ENCODE measurements at places on chromosomes 6 and 20.

- no peak for DNase-seq
Observed at GRCh38 chr6:147530132-147531060, 21.9 kb downstream of the SAMD5 start.

DNA sequence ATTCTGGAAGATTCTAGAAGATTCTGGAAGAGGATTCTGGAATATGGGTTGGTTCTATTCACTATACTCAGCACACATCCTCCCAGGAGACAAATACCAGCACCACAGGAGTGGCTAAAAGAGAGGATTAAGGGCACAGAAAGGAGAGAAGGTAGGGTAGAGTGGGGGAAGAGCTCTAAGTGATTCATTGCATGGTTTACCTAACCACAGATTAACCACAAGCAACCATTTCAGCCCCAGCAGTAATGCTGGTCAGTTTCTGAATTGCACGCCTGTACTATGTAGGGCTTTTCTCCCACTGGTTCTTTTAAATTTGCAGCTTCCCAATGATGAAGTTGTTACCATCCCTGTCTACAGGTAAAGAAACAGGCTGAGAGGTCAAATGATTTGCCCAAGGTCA lies 192.7 kb upstream of the PMEPA1 start:
- DNase-seq, result no peak

DNA sequence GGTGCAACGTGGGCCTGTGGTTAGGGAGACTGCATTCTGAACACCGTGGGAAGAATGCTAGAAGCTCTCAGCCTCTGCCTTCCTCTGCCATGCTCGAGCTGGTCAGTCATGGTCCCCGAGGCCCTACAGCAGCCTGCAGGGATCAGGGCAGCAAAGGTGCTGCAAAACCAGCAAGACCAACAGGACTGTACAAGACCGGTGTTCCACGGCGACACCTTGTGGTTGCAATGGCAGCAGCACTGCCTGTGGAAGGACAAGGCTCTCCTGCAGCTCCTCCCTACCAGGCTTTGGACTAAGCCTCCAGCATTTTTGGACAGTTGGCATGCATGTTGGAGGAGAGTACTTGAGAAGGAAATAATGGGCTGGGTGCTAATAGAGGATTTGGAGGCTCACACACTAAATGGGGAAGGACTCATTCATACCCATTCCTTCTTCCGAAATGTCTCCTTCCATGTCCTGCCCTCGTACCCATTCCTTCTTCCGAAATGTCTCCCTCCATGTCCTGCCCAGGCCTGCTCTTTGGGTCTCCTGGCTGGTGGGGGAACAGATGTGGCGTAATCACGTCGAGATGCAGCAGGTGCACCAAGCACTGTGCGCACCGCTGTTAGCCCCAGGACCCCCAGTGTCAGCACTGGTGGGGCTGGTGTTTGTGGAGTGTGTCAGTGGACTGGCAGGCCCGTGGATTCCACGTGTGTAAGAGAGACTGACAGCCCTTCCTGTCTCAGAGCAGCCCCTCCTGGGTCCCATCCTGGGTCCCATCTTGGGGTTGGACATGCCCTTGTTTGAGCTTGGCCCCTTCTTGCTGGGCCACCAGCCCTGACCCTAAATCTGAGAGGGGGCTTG lies 18.6 kb upstream of the MYT1 start:
- DNase-seq, result peak; percentile 35

DNA sequence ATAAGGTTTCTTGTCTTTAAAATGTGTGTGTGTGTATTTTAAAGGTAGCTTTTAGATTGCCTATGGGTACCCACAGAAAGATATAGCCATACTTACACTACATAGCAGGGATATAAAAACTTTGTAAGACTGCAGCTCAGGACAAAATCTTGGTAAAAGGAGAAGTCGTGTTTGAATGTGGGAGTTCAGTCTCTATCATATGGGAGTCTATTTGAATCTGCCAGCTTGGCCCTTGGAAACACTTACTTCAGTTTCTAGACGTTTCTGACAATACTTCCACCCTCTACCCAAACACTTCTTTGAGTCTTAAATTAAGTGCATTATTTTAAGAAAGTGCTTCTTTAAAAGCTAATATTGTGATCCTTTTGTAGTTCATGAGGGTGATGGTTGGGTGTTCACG lies 155.7 kb downstream of the CARMIL1 start:
- DNase-seq, result no peak

DNA sequence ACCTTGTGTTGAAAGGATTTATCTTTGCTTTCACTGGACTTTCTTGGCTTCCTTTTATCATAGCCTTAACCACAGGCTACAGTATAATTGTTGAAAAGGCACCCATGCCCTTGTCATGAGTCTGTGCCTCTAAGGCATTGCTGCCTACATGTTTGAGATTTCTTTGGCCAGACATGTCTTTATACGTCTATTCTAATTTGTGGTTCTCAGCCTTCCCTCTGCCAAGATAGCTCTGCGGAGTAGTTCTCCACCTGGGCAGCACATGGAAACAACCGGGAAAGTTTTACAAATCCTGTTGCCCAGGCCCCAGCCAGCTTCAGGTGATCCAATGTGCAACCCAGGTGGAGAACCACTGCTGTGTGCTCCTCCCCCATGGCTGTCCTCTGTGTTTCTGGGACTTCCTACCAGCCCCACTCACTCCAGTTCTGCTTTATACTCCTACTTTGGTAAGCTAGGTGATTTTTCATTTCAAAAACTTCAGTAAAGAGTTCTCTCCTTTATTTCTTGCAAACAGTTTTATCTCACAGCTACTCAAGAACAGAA lies 159.6 kb upstream of the MYLIP start:
- no peak for DNase-seq

DNA sequence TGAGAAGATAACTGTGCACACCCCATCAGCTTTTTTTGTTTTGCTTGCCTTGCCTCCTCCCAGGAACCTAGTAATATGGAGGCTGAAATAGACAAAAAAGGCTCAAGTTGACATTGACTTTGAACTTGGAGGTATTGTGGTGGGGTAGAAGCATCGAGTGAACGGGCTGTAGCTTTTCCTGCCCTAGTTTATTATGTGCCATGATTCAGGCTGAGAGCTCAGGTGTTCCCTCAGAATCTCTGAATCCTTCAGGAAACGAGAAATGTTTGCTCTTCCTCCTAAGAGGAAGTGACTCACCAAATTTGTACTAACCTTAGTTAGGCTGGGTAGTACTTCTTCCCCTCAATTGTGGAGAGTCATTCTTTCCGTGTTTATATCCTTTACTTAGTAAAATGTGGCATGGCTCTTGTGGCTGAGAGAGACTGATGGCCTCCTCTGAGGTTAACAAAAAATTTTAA lies 98.8 kb downstream of the SASH1 start:
- no peak for DNase-seq

DNA sequence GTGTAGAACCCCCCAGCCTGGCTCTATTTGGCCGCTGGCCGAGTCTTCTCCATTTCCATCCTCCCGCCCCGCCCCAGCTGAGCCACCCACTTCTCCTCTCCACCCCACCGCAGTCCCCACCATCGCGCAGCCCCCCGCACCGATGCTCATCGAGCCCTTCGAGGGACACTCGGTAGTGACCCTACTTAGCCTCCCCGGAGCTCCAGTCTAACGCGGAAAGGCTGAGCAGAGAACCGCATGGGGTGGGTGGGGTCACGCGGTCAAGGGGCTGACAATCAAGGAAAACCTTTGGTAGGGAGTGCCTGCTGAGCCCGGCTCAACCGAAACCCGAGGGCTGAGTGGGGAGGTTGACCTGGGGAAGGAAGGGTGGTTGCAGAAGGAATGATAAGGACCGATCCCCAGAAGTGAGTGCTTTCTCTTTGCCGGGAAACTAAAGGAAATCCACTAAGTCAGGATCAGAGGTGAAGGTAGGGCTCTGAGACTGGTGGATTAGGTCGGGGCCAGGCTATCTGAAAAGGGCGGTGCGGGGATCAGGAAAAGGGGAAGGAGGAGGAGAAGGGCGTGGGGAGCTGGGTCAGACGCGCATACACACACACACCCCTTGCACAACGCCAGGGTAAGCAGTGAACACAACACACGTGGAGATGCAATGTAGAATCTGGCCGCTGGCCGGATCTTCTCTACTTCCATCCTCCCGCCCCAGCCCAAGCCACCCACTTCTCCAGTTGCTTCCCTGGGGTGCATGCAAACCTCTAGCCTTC lies 49.8 kb downstream of the CPXM1 start:
- DNase-seq, result no peak

DNA sequence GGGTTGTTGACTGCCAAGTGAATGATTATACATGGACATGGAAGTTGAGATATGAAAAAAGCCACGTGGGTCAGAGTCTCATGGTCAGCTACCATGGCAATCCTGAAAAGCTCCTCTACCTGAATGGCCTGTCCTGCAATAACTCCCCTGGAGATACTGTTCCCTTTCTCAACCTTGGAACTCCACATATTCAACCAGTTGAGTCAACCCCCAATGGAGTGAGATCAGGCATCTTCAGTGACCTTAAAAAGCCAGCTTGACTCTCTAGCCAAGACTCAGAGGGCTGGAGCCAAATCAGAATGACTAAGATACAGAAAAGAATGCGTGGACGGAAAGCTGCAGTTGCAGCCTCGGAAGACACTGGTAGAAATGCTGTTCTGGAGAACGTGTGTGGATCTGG lies 341.3 kb downstream of the FOXA2 start:
- no peak for DNase-seq

DNA sequence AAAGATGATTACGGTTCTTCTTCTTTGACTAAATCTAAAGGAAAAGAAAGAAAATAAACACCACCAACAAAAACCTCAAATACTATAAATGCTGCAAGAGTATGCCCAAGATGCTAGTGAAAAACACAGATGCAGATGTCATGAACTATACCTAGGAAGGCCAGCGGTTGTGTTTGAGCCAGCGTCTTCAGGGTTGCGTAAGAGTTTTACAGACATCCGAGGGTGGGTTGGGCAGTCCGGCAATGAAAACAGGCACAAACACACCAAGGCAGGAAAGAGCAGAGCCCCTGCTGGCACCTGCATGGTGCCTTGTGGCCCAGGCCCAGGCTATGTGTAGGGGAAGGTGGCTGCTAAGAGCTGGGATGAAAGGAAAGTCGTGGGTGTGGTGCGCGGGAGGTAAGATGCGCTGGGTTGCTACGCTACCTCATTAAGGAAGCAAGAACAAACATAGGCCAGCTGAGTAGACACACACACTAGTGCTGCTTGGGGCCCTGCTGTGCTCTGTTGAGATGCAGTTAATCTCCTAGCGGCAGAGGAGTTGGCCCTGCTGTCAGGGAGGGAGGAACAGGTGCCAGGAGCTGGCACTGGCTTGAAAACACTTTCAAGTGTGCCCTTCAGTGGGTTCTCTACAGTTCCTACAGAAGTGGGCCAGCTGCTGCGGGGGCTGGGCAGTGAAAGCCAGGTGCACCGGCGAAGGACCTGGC lies 170.2 kb upstream of the PLN start:
- DNase-seq, result no peak

GRCh38 chr6:84605298-84605697 lies 159.1 kb downstream of the TBX18 start:
- DNase-seq, result no peak

- peak; percentile 79 for DNase-seq
Observed at GRCh38 chr6:90393232-90393884, 96.7 kb upstream of the BACH2 start.

DNA sequence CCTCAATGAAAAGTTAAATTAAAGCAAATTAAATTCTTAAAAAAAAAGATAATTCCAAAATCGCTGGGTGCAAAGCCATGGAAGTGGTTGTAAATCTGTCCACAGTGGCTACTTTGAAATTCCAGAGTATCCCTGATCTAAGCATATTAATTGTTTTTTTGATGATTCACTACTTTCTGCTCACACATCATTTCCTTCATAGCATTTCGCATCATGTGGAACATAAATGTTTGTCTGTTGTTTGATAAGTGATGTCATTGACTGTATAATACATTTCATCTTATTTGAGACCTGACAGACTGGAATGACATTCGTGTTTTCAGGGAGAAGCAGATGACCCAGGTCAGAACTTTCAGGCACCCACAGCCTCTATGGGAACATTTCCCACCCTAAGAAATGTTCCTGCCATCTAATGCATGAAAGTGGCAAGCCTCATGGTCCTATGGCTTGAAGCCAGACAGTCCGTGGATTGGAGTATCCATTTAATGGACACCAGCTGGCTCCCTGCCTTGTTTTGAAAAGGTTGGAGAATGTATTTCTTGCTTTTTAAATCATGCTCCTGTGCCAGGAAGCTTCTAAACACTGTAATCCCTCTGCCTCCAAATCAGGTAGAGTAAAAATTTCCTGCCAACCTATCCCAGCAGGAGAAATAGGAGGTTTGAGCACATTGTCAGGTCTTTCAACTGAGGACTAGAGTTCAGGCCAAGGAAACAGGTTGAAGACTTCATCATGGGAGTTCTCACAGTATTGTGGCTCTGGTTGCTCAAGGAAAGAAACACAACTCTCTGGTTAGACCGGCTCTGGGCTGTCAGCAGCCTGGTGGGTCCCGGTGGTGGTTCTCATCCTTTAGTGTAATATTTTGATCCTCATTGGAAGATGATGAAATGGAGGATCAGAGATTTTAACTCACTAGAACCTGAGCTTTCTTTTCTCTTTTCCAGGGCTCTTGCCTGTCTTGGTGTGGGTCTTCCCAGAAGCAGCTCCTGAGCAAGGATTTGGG lies 157.9 kb downstream of the SLC24A3 start:
- DNase-seq, result no peak

DNA sequence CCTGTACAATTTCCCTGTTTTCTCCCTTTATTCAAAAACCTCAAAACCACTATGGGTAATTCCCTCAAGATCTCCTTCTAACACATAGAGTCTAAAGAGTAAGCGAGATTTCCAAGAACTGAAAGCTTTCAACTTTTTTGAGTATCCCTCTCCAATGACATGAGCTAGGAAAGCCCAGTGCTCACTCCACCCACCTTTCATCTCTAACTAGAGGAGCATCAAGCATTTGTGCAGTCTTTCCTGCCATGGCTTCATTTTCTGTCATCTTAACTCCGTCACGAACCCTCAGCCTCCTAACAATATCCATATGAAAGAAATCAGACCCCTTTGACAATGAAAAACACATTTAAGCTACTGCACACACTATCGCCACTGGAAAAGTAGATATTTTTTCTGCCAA lies 91.9 kb upstream of the SUPT3H start:
- no peak for DNase-seq

DNA sequence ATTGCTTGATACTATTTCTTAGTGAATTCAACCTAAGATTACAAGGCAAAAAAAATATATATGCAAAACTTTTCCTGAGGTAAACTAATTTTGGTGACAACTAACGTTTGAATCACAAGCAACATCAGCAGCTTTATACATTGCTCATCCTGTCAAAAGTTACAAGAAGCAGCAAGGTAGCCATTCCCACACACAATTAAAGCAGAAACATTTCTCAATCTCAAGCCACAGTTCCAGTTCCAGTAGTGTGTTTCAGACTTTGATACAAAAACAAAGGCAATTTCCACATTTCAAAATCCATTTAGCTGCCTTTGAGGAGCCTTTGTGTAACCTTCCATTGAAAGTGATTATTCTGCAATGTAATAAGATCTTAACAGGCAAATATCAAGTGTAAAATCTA lies 191.0 kb downstream of the WDR27 start:
- no peak for DNase-seq

DNA sequence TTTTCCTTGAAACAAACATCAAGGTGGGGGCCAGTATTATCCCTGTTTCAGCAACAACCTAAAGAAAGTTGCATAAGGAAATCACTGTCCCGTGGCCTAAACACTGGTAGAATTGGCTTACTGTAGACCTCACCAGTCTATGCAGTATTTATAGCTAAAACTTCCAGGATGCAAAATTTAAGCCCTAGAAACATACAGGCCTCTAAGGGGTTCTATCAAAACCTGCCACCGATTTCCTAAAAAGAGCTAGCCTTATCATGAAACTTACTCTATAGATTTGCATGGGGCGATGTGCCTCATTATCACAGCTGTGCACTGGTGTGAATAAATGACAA lies 84.3 kb upstream of the FOXQ1 start:
- DNase-seq, result no peak

GRCh38 chr6:107642861-107643328 lies 153.0 kb downstream of the SOBP start:
- DNase-seq, result no peak

- no peak for DNase-seq
Observed at GRCh38 chr6:37306624-37307222, 47.1 kb upstream of the RNF8 start.

All from WERI-Rb-1 (cell line).